ENCODE measurements at places on chromosomes 13 and 19. TPM values are rescaled to one million over a fixed set of nuclear protein-coding genes. Genes with fewer than 3 reads are reported as not detected.

The CLIP3 gene
- 22.8 TPM for total RNA-seq

The ZNF585A gene
- 7.7 TPM for total RNA-seq

The RHPN2 gene
- total RNA-seq = 8.3 TPM

The SIGLECL1 gene
- total RNA-seq = not detected

The CABP5 gene
- total RNA-seq = not detected

The FCER2 gene
- total RNA-seq = not detected

The C19orf85 gene
- not detected for total RNA-seq

The ERICH6B gene
- not detected for total RNA-seq

The BLOC1S3 gene
- total RNA-seq = 7.4 TPM

The ZNF428 gene
- total RNA-seq = 21.3 TPM

The PTGIR gene
- total RNA-seq = 9.1 TPM

The GRK1 gene
- not detected for total RNA-seq

The ZNF784 gene
- 4.2 TPM for total RNA-seq

The GAS6 gene
- 432 TPM for total RNA-seq

The VSTM1 gene
- not detected for total RNA-seq

The SCN1B gene
- total RNA-seq = 5.5 TPM

The URAD gene
- not detected for total RNA-seq

The FXYD7 gene
- total RNA-seq = not detected

The KIR2DL4 gene
- not detected for total RNA-seq

The IGFL3 gene
- total RNA-seq = 2.4 TPM

The NLRP5 gene
- not detected for total RNA-seq

The YJU2 gene
- total RNA-seq = 12.1 TPM

The MIA gene
- not detected for total RNA-seq

The TLE2 gene
- 0.89 TPM for total RNA-seq

All from smooth muscle cell of the umbilical artery (primary cell).